Regular cardiac myocyte (primary cell): ENCODE measurements at places on chromosomes 7 and 10. TPM values are rescaled to one million over a fixed set of nuclear protein-coding genes. Genes with fewer than 3 reads are reported as not detected.

PIK3AP1 gene
- 0.85 TPM in 1 of 2 replicates, not detected in the other for total RNA-seq

CYP2C8 gene
- total RNA-seq, result not detected in 2 replicates

FFAR4 gene
- not detected in 2 replicates for total RNA-seq

EBLN1 gene
- total RNA-seq, result not detected in 2 replicates

ZC3HAV1L gene
- total RNA-seq, result 12.7 and 13.5 TPM in 2 replicates

SLC26A5 gene
- total RNA-seq, result not detected in 2 replicates

TBX20 gene
- 9.0 and 11.5 TPM in 2 replicates for total RNA-seq

HOXA11 gene
- under 0.01 TPM in 1 of 2 replicates, not detected in the other for total RNA-seq

GPR158 gene
- 0.19 and 0.28 TPM in 2 replicates for total RNA-seq

SYT15B gene
- total RNA-seq, result under 0.01 and 0.28 TPM in 2 replicates
